ENCODE measurements at places on chromosomes 1 and 21.
A peak's percentile ranks its signal among the peaks of the same experiment; 100 is the strongest.

DNA sequence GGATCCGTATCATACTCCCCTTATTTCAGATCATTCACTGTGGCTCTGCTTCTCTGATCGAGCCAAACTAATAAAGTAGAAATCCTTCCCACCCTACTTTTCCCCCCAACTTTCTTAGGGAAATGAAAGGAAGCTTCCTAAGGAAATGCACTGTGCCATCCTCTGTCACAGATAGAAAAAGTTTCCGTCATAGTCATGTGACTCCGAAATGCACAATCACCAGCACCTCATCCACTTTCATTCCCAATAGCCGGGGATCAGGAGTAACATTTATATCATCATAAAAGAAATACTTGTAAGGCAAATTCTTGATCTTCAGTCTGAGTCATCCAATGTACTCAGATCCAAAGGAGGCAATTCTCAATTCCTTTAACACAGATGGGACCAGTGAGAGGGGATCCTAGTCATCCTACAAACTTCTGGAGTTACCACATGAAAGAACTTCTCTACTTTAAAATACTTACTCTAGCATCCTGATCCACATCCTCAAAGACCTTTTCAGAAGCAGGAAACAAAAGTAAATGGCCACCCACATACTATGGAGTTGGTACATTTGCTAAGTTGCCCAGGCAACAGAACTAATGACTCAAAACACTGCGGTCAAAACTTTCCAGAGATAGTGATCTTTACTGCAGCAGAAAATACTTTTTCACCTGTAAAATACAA is 97.8 kb upstream of the ZC3H11B start:
- DNase-seq: no peak

- no peak for DNase-seq
Observed at GRCh38 chr1:61269602-61270001, 187.2 kb downstream of the NFIA start.

DNA sequence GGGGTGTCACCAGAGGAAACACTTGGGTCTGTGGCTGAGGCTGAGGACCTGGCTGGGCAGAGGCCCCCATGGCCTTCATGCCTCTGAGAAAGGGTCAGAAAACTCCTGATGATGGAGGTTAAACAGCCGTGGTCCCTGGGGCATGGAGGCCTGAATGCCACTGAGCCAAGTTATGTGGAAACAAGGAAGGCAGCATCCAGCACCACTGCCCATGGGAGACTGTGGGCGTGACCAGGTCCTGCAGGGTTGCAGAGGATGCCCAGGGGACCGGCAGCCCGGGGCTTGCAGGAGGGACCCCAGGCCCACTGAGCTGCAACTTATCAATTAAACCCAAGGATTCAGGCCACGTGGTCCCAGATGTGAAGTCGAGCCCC is 18.9 kb upstream of the COL6A2 start:
- no peak for DNase-seq

DNA sequence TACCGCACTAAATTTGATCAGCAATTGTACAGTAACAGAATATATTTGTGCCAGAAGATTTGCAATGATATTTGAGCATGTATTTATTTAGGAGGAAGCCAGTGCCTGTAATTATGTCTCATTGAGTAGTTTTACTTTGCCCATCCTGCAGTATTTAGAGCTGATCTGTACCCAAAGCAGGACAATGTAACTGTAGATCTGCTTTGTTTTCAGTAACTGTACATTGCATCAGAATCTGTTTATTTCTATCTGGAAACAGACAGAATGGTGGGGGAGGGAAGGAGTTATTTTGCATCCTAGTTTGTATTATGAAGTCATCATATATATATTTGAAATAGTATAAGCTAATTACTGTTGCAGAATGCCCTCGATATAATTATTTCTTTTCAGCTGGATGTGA is 36.2 kb upstream of the LRRC8C start:
- no peak for DNase-seq

DNA sequence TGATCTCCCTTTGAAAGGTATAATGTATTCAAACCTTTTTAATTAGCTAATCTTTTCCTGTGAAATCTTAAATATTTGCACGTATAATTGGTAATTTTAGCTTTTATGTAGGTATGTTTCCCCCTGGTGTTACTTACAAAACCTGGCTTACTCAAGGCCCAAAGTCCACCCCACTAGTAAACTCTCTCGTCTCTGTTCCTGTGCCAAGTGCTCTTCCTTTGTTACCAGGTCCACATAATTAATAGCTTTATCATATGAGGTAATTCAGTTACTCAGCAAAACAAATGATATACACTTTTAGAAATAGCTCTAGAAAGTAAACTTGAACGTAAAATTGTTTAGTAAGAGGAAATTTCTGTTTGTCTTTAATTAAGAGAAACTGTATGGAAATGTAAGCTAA is 36.7 kb downstream of the NFIA start:
- DNase-seq: no peak

DNA sequence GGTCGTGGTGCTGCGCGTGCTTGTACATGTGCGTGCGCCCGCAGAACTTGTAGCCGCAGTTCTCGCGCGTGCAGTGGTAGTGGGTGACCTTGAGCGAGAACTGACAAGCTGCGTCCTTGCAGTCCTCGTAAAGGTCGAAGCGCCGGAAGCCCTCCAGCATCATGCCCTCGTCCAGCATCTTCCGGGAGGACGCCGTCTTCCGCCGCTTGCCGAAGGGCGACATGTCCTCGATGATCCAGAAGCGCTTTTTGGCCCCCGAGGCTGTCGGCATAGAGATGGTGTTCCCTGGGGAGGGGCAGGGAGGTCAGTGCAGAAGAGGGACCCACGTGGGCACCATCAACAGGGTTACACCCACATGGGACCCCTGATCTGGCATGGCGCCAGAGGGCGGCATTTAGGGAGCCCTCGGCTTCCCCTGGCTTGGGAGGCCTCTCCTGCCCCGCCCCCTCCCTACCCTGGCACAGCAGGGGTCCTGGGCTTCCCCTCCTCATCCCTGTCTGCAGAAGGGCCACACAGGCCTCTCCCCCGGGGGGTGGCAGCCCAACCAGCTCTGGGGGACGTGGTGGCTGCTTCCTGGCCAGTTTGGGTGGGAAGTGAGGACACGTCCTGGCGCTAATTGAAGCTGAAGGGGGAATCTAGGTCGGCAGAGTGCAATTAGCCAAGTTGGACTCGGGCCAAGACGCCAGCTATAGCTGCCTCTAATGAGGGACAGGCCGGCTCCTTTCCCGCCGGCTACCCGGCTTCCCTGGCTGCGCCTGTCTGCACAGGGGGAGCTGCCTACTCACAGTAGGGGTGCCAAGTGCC is 156.5 kb downstream of the CASZ1 start:
- DNase-seq: peak; percentile 63

- no peak for DNase-seq
Observed at GRCh38 chr1:31441558-31441957, 28.5 kb downstream of the SERINC2 start.

DNA sequence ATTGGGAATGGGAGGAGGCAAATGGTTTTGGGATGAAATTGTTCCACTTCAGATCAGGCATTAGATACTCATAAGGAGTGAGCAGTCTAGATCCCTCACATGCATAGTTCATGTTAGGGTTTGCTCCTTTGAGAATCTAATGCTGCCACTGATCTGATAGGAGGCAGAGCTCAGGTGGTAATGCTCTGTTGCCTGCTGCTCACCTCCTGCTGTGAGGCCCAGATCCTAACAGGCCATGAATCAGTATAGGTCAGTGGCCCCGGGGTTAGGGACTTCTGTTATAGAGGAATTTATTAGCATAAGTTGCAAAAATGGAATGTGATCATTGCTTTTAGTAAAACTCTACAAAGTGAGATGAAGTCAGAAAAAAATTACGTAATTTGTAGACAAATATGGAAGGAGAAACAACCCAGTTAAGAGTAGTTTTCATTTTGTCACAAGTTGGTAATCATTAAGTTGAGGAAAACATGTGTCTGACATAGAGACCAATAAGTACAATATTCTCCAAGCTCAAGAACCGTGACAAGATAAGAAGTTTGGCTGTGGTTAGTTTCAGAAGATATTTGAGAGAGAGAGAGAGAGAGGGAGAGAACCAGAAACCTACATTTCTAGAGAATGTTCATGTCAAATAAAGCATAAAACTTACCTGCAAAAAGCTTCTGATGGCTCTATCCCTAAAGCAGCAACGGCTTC is 689.7 kb upstream of the PRMT6 start:
- DNase-seq: no peak

- DNase-seq: no peak
Observed at GRCh38 chr1:114238053-114238452, 84.4 kb upstream of the SYT6 start.

DNA sequence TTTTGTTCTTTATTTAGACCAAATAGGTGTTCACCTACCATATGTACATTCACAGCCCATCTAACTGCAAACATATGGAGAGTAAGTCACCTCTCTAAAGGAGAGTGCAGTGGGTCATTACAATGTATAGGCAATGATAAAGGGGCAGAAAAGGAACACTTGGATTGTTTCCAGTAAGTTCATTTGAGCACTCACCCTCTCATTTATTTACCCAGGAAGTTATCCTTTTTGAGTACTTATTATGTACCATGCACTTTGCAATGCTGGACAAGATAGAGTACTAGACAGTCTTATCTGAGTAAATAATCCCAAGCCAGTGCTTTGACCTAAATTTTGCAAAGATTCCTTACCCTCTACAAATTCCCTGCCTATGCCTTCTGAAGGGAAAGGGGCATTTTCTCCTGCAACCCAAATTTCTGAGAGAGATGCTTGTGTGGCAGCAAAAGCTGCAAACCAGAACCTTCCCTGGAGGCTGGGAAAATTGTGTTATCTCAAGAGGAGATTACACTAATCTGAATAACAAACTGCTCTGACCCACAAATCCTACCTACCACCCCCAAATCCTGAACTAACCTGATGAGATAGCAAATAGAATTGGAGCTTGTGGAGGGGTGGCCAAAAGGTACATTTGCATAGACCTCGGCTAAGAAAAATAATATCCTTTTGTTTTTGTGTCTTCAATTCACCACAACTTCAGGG is 18.6 kb upstream of the RGS8 start:
- DNase-seq: no peak

DNA sequence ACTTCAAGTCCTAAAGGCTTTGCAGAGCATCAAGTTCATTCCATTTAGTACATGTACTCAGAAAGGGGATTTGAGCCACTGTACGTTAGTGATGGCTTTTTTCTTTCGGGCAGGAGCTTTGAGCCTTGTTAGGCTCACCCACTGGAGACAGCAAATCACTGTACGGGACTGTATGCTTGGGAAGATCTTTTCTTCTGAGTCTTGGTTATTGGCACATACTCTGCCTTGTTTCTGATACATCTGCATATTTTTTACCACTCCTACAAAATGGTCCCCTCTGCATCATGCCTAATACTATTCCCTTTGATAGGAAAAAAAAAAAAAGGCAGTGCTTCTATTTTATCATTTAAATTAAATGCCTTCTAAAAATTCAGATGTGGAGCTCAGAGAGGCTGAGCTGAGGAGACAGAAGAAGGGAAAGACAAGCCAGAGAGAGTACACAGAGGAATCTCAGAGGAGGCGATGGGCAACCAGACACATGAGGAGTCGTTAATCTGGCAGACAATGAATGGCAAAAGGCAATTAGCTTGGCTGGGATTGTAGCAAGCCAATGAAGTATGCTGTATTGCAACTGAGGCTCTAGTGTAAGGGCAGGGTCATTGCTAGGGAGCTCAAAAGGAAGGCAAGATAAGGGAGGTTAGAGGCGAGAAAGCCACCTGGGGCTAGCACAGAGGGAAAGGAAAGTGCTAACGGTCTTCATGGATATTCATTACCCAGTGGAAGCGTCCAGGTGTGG is 39.4 kb downstream of the PHC2 start:
- no peak for DNase-seq

- peak; percentile 78 for DNase-seq
Observed at GRCh38 chr1:156421062-156421938, 52.3 kb downstream of the RHBG start.

- DNase-seq: peak; percentile 20
Observed at GRCh38 chr1:145991735-145992412, 4.5 kb downstream of the TXNIP start.

- no peak for DNase-seq
Observed at GRCh38 chr1:148294116-148294807, 142.2 kb upstream of the NBPF11 start.

GRCh38 chr1:18646786-18647410 is 16.3 kb downstream of the PAX7 start:
- peak; percentile 50 for DNase-seq

GRCh38 chr1:54859700-54860391 is 27.1 kb downstream of the DHCR24 start:
- DNase-seq: no peak

GRCh38 chr1:32500387-32501209 is 35.7 kb downstream of the ZBTB8B start:
- DNase-seq: peak; percentile 82

DNA sequence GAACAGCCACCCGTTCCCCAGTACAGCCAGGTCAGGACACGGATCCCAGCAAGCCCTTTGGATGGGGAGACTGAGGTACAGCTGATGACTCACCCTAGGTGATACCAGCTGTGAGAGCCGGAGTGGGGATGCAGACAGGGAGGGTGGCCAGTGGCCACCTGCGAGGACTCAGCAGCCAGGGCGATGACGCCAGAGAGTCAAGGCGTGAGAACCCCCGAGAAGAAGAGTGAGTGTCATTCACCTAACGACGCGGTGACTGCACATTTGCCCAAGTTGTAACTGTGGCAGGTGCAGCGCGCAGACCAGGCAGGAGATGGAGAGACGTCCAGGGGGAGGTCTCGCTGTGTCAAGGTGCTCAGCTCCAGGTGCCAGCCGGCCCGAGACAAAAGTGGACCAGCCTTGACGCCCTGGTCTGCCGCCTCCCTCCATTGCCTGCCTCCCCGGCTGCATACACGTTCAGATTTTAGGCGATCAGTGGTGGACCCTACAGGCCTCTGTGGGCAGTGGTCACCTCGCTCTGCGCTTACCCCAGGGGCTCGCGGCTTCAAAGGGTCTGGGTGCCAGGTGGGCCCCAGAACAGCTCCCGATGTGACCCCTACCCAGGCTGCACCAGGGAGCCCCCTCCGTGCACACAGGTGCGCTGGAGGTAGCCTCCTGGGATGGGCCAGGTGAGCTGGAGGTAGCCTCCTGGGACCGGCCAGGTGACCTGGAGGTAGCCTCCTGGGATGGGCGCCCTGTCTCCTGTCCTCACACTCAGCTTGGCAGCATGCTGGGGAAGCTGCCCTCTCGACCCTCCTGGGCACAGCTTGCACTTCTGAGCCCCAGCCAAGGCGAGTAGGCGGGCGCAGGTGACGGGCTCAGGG is 11.9 kb downstream of the LRRC3 start:
- DNase-seq: no peak

GRCh38 chr21:34126691-34127090 is 53.3 kb downstream of the MRPS6 start:
- no peak for DNase-seq

- peak; percentile 97 for DNase-seq
Observed at GRCh38 chr1:162011337-162012012, 12.2 kb downstream of the OLFML2B start.

Data from tongue (tissue), 3 donors.